Stimulated activated CD8-positive, alpha-beta memory T cell treated with anti-CD3 and anti-CD28 coated beads, Interleukin-4, amount 100 ng/mL, for 4 hours (primary cell): ENCODE measurements at places on chromosomes 4 and X.

DNA sequence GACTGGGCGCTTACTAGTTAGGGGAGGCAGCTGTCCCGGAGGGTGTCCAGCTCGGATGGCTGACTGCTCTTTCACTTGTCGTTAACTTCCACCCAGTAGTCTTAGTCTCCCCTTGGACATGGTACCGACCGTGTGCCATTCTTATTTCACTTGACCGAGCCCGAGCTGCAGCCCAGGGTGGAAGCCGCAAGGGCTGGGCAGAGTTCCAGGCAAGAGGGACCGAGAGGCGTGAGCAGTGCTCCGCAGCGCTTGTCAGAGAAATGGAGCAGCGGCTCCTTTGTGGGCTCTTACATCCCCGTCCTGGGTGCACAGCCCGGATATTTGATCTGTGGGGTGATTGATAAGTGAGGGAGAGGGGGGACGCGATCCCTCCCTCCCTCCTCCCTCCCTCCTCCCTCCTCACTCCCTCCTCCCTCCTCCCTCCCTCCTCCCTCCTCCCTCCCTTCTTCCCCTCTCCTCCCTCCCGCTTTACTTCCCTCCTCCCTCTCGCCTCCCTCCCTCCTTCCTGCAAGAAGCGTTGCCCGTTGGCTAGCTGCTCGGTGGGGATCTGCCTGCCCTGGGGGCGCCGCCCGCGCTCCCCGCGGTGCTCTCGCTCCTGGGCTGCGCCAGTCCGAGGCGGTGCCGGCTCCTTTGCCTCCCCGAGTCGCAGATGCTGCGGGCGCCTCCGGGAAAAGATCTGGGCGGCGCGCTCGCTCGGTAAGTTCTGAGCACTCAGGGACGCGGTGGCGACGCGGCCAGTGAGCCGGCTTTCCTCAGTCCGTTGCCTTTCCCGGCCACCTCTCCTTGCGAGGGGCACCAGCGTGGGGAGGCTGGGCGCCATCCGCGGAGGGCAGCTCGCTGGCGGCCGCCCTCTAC is at the start of gene SLITRK2:
Gene SLITRK2, plus strand, starts transcription at position 499 of the 855 bp plus-strand sequence. CDS start 4,597 bp downstream, outside the sequence.
- DNase-seq: no peak

- DNase-seq: no peak
Observed at GRCh38 chr4:66591968-66592367, 921.7 kb upstream of the EPHA5 start.

DNA sequence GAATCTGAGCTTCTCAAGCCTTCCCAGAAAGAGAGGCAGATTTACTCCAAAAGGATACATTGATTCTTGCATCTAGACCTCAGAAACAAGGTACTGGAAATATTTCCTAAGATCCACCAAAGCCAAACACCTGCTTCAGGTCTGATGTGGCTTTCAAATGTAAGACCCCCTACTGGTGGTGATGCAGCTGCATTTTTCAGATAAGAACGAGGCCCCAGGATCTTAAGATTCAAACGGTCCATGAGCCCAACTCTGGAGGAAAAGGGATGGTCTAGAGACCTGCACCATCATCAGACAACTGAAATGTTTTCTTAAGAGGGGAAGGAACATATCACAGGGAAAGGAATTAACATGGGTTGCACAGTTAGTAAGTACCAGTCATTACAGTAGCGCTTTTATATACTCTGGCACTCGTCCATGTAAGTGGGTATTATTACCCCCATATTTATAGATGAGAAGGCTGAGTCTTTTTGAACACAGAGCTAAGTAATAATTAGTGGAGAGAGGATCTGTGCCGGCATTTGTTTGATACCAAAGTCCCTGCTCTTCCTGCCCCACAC is 73.7 kb downstream of the LEF1 start:
- DNase-seq: no peak

DNA sequence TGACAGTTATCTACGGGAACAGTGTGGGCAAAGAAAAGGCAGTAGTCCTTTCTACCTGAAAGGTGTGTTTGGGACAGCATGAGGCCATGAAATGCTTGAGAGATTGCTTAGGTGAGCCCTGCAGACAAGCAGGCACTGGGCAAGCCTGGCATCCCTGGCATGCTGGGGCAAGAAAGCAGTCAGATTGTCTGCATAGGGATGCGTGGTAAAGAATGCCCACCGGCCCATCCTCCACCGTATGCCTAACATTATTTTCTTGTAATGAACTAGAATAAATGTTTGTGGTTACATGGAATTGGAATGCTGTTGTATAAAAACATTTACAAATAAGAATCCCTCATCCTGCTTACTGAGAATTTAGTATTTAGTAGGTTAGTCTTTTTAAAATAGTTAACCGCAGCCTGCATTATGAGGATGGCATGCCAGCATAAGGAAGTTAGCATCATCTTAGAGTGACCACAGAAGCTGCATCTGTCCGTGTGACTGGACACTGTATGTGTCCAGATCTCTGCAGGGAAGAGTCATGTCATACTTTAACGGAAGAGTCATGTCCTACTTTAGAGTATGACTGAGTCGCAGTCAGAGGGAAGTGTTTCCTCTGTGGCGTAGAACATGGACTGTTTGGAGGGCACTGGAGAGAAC is 18.9 kb downstream of the ZBTB49 start:
- no peak for DNase-seq

DNA sequence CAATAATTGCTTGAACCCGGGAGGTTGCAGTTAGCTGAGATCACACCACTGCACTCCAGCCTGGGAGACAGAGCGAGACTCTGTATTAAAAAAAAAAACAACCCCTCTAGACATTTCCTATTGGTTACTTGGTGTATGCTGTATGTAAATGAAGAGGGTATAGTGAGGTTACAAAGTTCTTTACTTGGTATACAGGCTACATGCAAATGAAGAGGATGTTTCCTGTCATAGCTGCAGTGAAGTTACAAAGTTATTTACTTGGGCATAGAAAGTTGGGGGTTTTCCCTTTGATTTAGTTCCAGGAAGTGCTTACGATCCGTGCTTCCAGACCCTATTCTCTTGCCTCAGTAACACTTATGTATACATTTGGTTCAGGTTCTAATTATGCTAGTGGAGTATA is 38.4 kb upstream of the CLNK start:
- DNase-seq: no peak

DNA sequence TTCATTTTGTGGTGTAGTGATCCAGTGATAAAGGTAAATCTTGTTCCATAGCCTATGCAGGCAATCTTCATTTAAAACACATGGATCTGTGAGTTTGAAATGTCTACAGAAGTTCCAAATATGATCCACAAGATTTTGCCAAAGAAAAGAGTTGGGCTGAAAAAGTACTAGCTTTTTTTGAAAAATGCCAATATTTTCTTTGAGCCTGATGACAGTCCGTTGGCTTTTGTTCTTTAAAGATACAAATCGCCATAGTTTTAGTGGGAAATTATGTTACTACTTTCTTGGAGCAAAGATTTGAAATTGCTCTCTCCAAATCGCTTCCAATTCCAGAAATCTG is 71.5 kb downstream of the HPGD start:
- no peak for DNase-seq

GRCh38 chrX:46953137-46953527 is 40.9 kb downstream of the JADE3 start:
- DNase-seq: no peak

GRCh38 chrX:641671-642435 is 11.3 kb downstream of the SHOX start:
- no peak for DNase-seq

DNA sequence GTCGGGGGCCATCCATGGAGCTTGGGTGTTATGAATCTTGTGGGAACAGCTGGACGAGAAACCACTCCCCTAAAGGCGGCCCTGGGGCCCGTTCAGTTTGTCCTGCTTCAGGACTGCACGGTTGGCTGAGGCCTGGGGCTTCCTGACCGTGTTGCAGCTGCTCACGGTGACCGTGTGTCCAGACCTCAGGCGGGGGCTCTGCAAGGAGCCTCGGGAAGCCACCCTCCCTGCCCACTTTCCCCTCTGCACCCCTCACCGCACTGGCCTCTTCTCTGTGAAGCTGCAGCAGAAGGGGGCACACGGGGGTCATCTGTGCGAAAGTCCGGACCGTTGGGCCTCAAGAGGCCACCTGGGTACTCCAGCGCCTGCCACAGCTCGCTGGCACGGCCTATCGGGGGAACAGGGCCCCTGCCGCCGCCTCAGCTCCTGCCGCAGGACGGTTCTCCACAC is 29.4 kb downstream of the UVSSA start:
- DNase-seq: no peak

DNA sequence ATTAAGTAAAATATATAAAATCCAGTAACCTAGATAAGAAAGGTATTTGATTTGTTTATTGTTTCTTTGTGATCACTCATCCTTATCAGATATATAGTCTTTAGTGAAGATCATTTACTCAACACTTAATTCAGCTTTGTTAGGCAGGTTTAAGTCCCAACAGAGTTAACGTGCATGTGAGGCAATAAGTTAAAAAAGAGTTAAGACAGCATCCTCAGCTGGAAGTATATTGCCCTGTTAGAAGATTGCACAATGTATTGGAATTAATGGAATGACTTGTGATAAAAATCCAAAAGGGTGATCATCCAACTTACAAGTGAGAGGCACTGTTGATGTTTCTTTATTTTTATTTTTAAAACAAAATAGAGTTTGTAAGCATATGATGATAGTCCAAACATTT is 1162.1 kb downstream of the RAPGEF2 start:
- no peak for DNase-seq

DNA sequence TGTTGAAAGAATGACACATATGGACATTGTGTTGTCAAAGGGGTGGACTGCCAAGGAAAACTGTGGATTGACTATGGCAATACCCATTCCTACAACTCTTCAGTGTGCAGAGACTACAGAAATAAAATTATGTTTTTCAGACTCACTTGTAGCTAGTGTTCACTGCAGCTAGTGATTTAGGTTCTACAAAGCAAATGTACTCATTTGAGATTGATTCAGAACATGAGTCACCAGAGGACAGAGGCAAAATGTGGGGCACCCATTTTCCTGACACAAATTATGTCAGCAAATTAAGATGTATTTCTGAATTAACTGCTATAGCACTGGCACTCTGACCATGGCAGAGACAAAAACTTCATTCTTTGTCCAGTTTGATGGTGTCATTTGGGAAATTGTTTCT is 40.7 kb downstream of the SPCS3 start:
- no peak for DNase-seq

DNA sequence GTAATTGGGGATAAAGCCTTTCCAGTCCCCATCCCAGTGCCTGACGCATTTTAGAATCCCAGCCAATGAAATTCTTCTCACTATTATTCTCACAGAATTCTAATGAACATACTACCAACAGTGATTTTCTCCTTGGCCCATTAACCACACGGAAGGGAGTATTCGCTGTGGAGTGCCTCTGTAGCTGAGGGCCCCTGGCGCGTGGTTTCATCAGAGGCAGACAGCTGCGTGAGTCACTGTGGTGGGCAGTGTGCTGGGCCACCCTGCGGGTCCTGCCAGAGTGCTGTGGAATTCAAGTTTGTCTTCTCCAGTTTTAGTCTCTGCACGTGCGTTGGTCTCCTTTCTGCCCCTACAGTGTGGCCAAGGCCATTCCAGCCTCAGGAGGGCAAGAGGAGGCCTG is 335.4 kb upstream of the FAT1 start:
- no peak for DNase-seq

DNA sequence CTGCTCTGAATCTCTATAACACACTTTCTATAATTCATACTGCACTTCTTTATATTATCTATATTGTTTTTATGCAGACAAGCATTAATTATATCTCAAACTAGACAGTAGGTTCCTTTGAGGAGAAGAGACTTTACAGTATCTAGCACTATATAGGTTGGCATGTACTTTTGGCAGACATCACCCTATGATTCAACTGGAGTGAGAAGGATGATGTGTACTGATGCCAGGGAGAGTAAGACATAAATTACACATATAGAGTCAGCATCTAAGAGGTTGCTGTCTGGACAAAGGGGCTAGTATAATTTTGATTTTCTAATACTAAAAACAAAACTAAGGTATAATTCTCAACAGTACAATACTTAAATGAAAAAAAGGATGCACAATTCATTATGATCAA is 5.1 kb upstream of the RBM41 start:
- DNase-seq: no peak

DNA sequence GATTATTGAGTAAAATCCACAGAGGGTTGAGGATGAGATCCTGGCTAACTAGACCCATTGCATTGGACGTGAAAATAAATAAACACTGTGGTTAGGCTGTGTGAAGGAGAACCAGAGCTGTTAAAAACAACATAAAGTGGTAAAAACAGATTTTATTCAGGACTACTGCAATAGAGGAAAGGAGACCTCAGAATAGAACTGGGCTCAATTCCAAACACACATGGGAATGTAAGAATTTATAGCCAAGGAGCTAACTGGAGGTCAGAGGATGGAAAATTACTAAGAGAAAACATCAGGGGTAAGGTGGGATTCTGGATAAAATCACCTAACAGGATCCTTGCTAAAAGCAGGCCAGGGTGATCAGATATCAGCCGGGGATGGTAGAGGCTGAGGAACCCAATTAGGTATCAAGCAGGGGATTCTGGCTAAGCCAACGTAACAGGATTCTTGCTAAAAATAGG is 112.4 kb downstream of the RNF150 start:
- no peak for DNase-seq

GRCh38 chr4:82138374-82138773 is 235.4 kb downstream of the HNRNPD start:
- no peak for DNase-seq

- no peak for DNase-seq
Observed at GRCh38 chrX:118603981-118604380, 108.4 kb downstream of the DOCK11 start.

GRCh38 chr4:141580523-141580922 is 55.9 kb upstream of the IL15 start:
- DNase-seq: no peak

GRCh38 chrX:17160975-17161374 is 214.0 kb upstream of the NHS start:
- DNase-seq: no peak

- DNase-seq: no peak
Observed at GRCh38 chr4:140645196-140645595, 76.4 kb upstream of the UCP1 start.

GRCh38 chr4:183909801-183910200 is 4.7 kb downstream of the STOX2 start:
- DNase-seq: no peak

DNA sequence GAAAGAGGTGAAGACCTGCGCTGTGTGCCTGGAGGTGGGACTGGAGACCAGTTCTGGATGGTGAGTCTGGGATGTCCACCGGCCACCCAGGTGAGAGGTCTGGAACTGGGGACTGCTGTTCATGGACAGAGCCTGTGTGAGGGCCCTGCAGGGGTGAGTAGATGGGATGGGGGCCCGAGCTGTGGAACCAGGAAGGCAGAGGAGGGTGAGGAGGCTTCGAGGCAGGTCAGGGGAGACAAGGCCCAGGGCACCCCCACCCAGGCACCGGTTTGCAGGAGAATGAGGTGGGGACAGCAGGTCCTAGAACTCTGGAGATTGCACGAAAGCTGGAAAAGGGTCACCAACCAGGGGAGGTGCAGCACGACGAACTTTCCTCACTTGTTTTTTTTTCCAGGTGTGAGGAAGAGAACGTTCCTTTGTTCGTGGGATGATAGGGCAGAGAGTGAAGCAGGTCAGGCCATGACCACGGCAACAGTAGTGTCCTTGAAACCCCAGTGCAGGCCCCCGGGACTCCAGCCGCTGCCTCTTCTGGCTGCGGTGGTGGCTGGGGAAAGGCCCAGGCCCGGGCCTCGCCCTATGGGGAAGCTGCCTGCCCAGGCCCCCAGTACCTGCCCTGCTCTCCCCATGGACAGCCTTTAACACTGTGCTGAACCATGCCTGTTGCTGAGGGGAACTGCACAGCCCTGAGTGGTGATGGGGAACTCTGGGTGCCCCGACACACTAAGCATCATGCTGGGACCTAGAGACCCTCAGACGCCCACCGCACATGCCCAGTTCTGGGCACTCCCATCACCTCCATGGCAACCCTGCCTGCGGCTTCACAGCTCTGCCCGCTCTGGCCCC is 22.9 kb downstream of the TNIP2 start:
- DNase-seq: no peak

- DNase-seq: no peak
Observed at GRCh38 chr4:100566396-100566795, 48.6 kb upstream of the EMCN start.
